Chondrocyte (in vitro differentiated cells): ENCODE measurements at places on chromosomes 16 and 17. TPM values are rescaled to one million over a fixed set of nuclear protein-coding genes. Genes with fewer than 3 reads are reported as not detected.

The CA7 gene
- total RNA-seq, result not detected in 3 replicates

The EZH1 gene
- total RNA-seq, result 22.2 to 25.6 TPM (median 22.4 TPM) in 3 replicates

The ANKRD40CL gene
- total RNA-seq, result not detected in 3 replicates

The TCAP gene
- total RNA-seq, result 0.64 to 1.3 TPM (median 0.77 TPM) in 3 replicates

- H3K27ac ChIP-seq, result peak overlapping the region; percentile 22
- DNase-seq, result no peak
- H3K36me3 ChIP-seq, result peaks cover 21% of the 10 kb centered on the region
These were observed 26.8 kb upstream of the GOSR1 start for GRCh38 chr17:30450125-30451027.

GRCh38 chr17:16814439-16814838 is 124.4 kb downstream of the CCDC144A start:
- no peaks in the 10 kb centered on the region for H3K4me1 ChIP-seq
- DNase-seq, result no peak
- H3K27me3 ChIP-seq, result peaks cover 24% of the 10 kb centered on the region
- no peaks in the 10 kb centered on the region for H3K36me3 ChIP-seq
- H3K27ac ChIP-seq, result no peak overlapping the region

GRCh38 chr17:65984299-65984698 is 207.6 kb downstream of the CEP112 start:
- DNase-seq, result no peak
- H3K4me3 ChIP-seq, result no peak overlapping the region
- H3K4me1 ChIP-seq, result peaks cover 5% of the 10 kb centered on the region
- peaks cover 11% of the 10 kb centered on the region for H3K36me3 ChIP-seq
- H3K27me3 ChIP-seq, result no peaks in the 10 kb centered on the region

GRCh38 chr16:89122322-89122851 is 28.7 kb downstream of the ACSF3 start:
- peak; percentile 75 for DNase-seq
- peaks cover 28% of the 10 kb centered on the region for H3K36me3 ChIP-seq
- no peak overlapping the region for H3K4me3 ChIP-seq
- no peaks in the 10 kb centered on the region for H3K27me3 ChIP-seq

DNA sequence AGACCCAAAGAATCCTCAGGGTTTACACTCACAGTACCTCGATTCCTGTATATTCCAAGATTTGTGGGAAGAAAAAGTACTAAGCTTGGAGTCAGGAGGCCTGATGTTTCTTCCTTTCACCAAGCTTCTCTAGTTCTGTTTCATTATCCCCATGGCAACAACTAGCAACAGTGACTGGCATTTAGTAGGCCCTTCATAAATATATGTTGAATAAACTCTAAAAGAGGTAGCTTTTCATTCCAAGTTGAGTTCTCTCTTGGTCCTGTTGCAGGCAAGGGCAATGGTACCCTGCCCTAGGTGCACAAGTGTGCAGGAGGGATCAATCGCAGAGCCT is 527 bp upstream of the UBE2Z start:
- H3K36me3 ChIP-seq, result peaks cover 6% of the 10 kb centered on the region
- H3K4me3 ChIP-seq, result peak overlapping the region; percentile 90
- DNase-seq, result no peak
- H3K4me1 ChIP-seq, result peaks cover 45% of the 10 kb centered on the region

DNA sequence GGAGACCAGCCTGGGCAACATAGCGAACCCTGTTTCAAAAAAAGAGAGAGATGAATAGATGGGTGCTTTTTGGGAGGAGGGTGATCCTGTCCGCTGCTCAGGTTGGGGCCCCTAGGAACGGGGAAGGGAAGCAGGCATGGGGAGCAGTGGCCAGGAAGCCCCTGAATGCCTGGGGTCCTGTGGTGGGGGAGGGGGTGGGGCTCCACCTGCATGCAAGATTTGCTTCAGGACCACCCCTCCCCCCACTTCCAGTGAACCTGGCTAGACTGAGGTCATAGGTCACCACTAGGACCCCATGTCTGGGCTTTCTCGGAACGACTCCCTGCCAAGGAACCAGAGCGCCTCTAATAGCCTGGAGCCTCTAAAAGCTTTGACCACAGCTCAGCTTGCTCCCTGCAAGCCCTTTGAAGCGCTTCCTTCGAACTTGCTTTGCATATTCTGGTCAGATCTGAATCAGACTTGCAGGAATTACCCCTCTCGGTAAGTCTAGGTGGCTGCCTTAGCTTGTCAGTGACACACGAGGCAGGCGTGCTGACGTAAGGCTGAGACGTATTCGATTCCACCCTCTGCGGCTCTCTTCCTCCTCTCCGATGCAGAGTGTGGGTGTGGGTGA is 3.7 kb downstream of the SOCS3 start:
- peak overlapping the region; percentile 12 for H3K4me3 ChIP-seq
- H3K36me3 ChIP-seq, result peaks cover 13% of the 10 kb centered on the region
- DNase-seq, result no peak
- H3K27ac ChIP-seq, result no peak overlapping the region
- H3K4me1 ChIP-seq, result peaks cover 69% of the 10 kb centered on the region

DNA sequence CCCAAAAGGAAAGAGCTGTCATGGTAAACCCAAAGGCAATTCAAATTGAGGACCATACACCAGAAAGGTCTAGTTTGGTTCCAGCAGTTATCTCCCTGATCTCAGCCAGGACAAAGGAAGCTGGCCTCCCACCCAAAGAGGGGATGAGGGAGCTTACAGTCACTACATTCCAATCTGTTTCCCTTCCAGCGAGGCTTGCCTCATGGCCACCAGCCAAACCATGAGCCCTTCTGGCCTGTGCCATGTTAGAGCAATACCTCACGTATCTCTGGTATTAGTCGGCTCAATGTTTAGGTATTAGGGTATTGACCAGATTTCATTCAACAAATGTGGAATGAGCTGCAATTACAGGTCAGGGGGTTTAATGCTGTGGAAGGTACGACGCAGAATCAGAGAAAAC is 8.4 kb downstream of the NDUFAB1 start:
- H3K27me3 ChIP-seq, result no peaks in the 10 kb centered on the region
- H3K36me3 ChIP-seq, result peaks cover 26% of the 10 kb centered on the region

- H3K27me3 ChIP-seq, result no peaks in the 10 kb centered on the region
- no peak overlapping the region for H3K4me3 ChIP-seq
- H3K4me1 ChIP-seq, result peaks cover 5% of the 10 kb centered on the region
These were observed 74.7 kb upstream of the CIBAR2 start for GRCh38 chr16:85187002-85187401.

GRCh38 chr17:7558544-7559319 is at the start of gene TNFSF13:
Gene TNFSF13, plus strand, starts transcription at chr17:7558750. Its CDS starts 290 bp downstream, at chr17:7559040.
- DNase-seq, result no peak
- H3K27me3 ChIP-seq, result no peaks in the 10 kb centered on the region
- H3K36me3 ChIP-seq, result no peaks in the 10 kb centered on the region
- peaks cover 33% of the 10 kb centered on the region for H3K4me1 ChIP-seq

DNA sequence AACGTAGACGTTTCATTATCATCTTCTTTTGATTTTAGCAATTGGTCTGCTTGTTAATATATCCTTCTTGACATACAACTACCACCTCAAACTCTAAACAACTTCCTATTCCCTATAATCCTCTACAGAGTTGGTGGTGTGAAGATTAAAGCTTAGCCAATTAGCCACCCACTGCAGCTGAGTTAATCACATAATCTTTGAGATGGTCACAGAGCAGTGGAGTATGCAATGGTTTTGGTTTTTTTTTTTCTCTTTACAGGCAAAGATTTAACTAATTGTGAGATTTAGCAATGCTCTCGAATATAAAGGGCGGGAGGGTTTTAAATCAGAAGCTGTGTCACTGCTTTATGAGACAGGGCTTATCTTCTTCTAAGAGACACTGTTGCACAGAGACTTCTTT is 37.0 kb downstream of the STX8 start:
- DNase-seq, result no peak
- H3K36me3 ChIP-seq, result peaks cover 12% of the 10 kb centered on the region
- H3K27me3 ChIP-seq, result no peaks in the 10 kb centered on the region
- H3K27ac ChIP-seq, result no peak overlapping the region
- H3K4me1 ChIP-seq, result no peaks in the 10 kb centered on the region
- H3K4me3 ChIP-seq, result no peak overlapping the region

DNA sequence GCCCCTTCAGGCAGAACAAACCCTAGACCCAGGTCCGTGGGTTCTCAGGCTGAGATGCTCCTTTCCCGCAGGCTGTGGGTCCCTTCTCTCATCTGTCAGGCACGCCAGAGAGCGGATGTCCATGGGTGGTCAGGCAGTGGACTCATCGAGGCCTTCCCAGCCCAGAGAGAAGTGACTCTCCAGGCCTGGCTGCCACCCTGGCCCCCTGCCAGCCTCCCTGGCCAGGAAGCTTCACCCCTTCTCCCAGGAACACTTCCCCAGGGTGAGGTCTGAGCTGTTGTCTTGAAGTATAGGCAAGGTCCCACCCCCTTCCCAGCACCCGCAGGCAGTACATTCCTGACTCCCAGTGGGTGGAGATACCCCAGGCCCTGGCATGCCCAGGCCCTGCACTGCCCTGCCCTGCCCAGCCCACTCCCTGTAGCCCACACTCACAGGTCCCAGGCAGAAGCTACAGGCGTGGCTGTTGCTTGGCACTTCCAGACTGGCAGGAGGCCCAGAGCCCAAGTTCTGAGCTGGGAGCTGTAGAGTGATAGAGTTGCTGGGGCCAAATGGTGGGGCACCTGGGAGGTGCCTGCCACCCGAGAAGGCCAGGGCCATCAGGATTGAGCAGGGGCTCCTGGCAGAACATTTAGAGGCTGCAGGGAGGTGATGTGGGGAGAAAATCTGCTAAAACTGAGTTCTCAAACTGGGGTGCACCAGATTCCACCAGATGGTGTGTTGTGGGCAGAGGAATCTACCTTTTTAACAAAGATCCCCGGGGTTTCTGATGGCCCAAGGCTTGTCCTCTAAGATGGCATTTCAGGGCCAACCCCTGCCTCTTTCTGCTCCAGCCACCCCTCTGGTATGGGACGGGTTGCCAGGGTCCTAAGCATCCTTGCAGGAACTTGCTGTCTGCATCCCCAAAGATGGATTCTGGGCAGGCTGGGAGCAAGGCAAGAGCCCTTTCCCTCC is 6.7 kb downstream of the ITGA3 start:
- H3K4me3 ChIP-seq, result peak overlapping the region; percentile 82
- peaks cover 9% of the 10 kb centered on the region for H3K36me3 ChIP-seq
- H3K4me1 ChIP-seq, result peaks cover 89% of the 10 kb centered on the region

DNA sequence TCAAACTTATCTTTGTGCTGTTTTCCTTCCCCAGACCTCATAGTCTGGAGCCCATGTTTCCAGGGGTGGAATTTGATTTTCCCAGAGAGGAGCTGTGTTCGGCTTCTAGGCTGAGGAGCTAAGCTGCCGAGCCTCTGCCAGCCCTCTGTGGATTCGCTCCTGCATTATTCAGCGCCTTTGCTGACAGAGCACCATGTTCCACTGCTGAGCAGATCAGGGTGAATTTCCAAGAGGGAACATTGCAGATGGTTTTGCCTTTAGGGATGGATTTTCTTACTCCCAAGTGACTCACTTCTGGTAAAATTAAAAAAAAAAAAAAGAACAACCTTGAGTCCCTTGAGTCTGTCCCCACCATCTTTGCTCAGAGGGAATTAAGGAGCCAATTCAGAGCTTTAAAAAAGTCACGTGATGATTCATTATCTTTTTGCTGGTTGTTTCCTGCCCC is 229.5 kb downstream of the PRKCA start:
- DNase-seq, result no peak
- no peak overlapping the region for H3K27ac ChIP-seq
- H3K4me1 ChIP-seq, result peaks cover 43% of the 10 kb centered on the region
- no peaks in the 10 kb centered on the region for H3K36me3 ChIP-seq
- H3K27me3 ChIP-seq, result no peaks in the 10 kb centered on the region

- no peak overlapping the region for H3K27ac ChIP-seq
- DNase-seq, result no peak
- no peaks in the 10 kb centered on the region for H3K4me1 ChIP-seq
- H3K36me3 ChIP-seq, result peaks cover 14% of the 10 kb centered on the region
- no peak overlapping the region for H3K4me3 ChIP-seq
These were observed 24.1 kb upstream of the CAPN15 start for GRCh38 chr16:503150-504071.

DNA sequence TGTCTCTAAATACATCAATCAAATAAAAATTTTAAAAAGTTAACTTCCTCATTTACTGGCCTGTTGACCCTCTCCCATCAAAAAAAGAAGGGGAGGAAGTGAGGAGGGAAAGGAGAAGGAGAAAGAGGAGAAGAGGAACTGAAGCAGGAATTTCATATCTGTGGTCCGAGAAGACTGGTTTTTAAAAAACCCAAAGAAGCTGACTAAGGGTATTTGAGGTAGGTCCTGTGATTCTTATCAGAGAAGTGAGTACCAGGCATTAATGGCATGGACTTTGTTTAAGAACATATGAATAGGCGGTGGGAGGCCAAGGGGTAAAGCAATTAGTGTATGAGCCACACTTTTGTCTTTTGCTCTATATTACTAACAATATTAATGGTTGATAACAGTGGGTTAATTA is 2.0 kb downstream of the SLC46A1 start:
- H3K27ac ChIP-seq, result no peak overlapping the region
- DNase-seq, result no peak
- H3K4me3 ChIP-seq, result no peak overlapping the region
- H3K36me3 ChIP-seq, result no peaks in the 10 kb centered on the region
- H3K27me3 ChIP-seq, result no peaks in the 10 kb centered on the region
- peaks cover 21% of the 10 kb centered on the region for H3K4me1 ChIP-seq

GRCh38 chr16:4090351-4090851 is 25.8 kb downstream of the ADCY9 start:
- no peaks in the 10 kb centered on the region for H3K27me3 ChIP-seq
- H3K4me3 ChIP-seq, result peak overlapping the region; percentile 62
- peak overlapping the region; percentile 96 for H3K27ac ChIP-seq
- peaks cover 71% of the 10 kb centered on the region for H3K4me1 ChIP-seq
- peaks cover 2% of the 10 kb centered on the region for H3K36me3 ChIP-seq

DNA sequence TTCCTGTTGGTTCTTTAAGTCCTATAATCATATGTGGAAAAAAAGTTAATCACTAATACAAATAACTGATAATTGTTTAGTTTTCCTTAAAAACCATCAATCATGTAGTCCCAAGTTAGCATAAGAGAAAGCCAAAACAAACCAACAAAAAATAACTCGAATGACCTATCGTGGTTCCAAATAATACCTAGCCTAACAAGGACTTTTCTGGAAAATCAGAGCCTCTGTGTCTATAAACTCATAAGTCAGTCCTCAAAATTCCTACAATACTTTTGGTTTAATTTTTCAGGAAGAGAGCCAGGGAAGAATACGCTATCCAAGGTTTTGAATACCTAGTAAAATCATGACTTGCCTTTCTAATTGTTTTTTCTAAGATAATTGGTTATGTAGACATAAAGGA is 975.3 kb upstream of the SOX9 start:
- peaks cover 2% of the 10 kb centered on the region for H3K27me3 ChIP-seq
- no peak for DNase-seq
- no peaks in the 10 kb centered on the region for H3K36me3 ChIP-seq
- H3K4me1 ChIP-seq, result peaks cover 6% of the 10 kb centered on the region
- no peak overlapping the region for H3K27ac ChIP-seq
